OCI-LY7 (cell line): ENCODE measurements at places on chromosomes 4 and X.
A peak's percentile ranks its signal among the peaks of the same experiment; 100 is the strongest.

DNA sequence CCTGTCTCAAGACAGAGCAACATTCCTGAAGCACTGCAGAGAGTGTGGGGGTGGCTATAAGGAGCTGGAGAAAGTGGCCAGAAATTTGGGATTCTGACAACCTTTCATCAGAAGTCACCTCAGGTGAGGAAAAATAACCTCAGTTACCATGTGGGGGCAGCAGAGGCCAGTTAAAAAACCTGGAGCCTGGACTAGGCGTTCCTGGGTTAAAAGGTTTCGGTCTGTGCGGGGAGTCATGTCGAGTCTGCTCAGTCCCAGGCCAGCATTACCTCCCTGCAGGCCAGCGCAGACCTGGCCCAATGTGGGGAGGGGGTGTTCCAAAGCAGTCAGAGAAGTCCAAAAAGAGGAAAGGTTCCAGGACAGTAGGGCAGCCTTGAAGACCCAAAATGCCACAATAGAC, 10.9 kb upstream of the NALF2 start:
- DNase-seq: peak; percentile 47

DNA sequence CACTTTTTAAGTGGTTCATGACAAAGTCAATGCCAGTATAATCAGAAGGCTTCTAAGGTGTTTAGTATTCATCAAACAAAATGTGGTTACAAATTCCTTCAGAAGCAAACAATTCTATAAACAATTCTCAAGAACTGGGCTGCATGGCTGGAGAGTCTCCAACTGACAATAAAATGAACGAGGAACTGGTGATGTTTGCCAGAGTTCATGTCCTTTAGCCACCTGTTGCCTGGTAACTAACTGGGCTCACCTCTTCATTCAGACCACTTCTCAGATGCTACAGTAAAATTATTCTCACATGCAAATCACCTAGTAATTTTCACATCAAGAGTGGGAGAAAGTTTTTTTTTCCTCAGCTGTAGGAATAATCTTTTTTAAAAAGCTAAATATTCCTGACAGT, 53.3 kb downstream of the CAMK2D start:
- DNase-seq: no peak

- no peak for DNase-seq
Measured at GRCh38 chrX:621705-622503, 8.7 kb upstream of the SHOX start.

GRCh38 chrX:155888139-155888538, 7.0 kb downstream of the VAMP7 start:
- DNase-seq: no peak
